Transverse colon (tissue), 4 donors: ENCODE measurements at places on chromosomes 16 and 17.

DNA sequence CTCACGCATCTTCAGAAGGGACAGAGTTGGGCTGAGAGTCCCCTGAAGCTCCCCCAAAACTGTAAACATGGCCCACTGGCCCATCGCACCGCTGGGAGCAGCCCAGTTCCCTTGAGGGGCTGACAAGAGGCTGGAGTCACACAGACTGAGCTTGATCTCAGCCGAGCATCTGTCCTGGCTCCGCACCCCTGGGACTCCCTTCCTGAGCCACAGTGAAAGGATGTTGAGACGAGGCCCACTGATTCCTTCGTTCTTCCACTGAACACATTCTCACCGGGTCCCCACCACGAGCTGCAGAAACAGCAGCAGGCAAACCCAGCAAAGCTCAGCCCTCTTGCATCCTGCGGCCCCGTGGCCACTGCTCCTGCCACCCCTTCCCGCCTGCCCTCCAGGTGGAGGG lies 145.9 kb upstream of the CIBAR2 start:
- H3K27ac ChIP-seq, result no peak overlapping the region
- peaks cover 4% of the 10 kb centered on the region for H3K27me3 ChIP-seq
- no peaks in the 10 kb centered on the region for H3K4me1 ChIP-seq
- H3K4me3 ChIP-seq, result no peak overlapping the region
- no peaks in the 10 kb centered on the region for H3K36me3 ChIP-seq

- no peak for DNase-seq
- no peaks in the 10 kb centered on the region for H3K4me1 ChIP-seq
- no peak overlapping the region for H3K4me3 ChIP-seq
- H3K27ac ChIP-seq, result no peak overlapping the region
- H3K27me3 ChIP-seq, result no peaks in the 10 kb centered on the region
Measured at GRCh38 chr16:3472878-3473595, 22.3 kb downstream of the C16orf90 start.

- no peak overlapping the region for H3K4me3 ChIP-seq
- no peaks in the 10 kb centered on the region for H3K4me1 ChIP-seq
- H3K27ac ChIP-seq, result no peak overlapping the region
- H3K27me3 ChIP-seq, result peaks cover 18% of the 10 kb centered on the region
- no peaks in the 10 kb centered on the region for H3K36me3 ChIP-seq
- no peak for DNase-seq
Measured at GRCh38 chr16:57834936-57835335, 32.6 kb upstream of the KIFC3 start.

GRCh38 chr16:48507886-48508285 lies 102.1 kb downstream of the N4BP1 start:
- DNase-seq, result no peak
- no peaks in the 10 kb centered on the region for H3K36me3 ChIP-seq
- no peak overlapping the region for H3K4me3 ChIP-seq

GRCh38 chr16:68486502-68487202 lies 38.3 kb upstream of the SMPD3 start:
- H3K27ac ChIP-seq, result peak overlapping the region; percentile 39
- H3K27me3 ChIP-seq, result no peaks in the 10 kb centered on the region
- no peaks in the 10 kb centered on the region for H3K36me3 ChIP-seq
- DNase-seq, result peak; percentile 49
- H3K4me1 ChIP-seq, result peaks cover 24% of the 10 kb centered on the region
- no peak overlapping the region for H3K4me3 ChIP-seq

DNA sequence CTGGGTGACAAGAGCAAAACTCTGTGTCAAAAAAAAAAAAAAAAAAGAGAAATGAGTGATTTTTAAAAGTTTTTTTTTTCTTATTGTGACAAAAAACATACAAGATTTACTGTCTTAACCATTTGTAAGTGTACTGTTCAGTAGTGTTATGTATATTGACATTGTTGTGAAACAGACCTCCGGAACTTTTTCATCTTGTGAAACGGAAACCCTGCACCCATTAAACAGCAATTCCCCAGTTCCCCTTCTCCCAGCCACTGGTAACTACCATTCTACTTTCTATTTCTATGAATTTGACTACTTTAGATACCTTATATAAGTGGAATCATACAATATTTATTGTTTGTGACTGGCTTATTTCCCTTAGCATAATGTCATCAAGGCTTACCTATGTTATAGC lies 18.7 kb downstream of the DUS2 start:
- no peaks in the 10 kb centered on the region for H3K36me3 ChIP-seq
- no peak overlapping the region for H3K27ac ChIP-seq
- H3K4me1 ChIP-seq, result no peaks in the 10 kb centered on the region
- DNase-seq, result no peak

- H3K4me1 ChIP-seq, result peaks cover 11% of the 10 kb centered on the region
- H3K36me3 ChIP-seq, result peaks cover 7% of the 10 kb centered on the region
- H3K4me3 ChIP-seq, result peak within 1 kb of the TSS; percentile 66
Measured at GRCh38 chr16:67150833-67151396, at the start of gene B3GNT9. Gene B3GNT9, minus strand, starts transcription at chr16:67150998. Its CDS starts 513 bp downstream, at chr16:67150485.

DNA sequence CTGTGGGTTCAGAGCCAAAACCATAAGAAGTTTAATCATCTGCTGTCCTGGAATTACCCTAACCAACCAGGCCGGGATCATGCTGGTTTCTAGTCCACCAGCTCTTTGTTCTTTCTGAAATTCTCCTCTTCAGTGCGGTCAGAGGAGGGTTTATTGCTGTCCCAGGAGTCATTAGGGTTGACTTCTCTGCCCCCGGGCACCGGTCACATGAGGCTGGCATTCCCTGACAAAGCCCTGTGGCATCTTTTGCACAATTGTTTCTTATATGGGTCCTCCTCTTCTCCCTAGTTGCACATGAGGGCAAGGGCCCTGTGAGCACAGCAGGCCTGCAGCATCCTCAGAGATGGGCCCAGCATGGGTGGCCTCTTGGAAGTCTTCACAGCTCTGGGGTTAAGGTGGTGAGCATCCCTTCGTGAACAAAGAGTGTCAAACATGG lies 243.9 kb downstream of the IRF8 start:
- H3K27me3 ChIP-seq, result no peaks in the 10 kb centered on the region
- H3K4me1 ChIP-seq, result no peaks in the 10 kb centered on the region
- no peak overlapping the region for H3K27ac ChIP-seq

GRCh38 chr16:72428681-72429376 lies 256.9 kb upstream of the PMFBP1 start:
- no peaks in the 10 kb centered on the region for H3K4me1 ChIP-seq
- H3K27ac ChIP-seq, result no peak overlapping the region
- H3K4me3 ChIP-seq, result no peak overlapping the region

GRCh38 chr17:2191785-2192184 lies 111.8 kb downstream of the SMG6 start:
- no peaks in the 10 kb centered on the region for H3K27me3 ChIP-seq
- H3K4me1 ChIP-seq, result peaks cover 23% of the 10 kb centered on the region
- H3K27ac ChIP-seq, result peak overlapping the region; percentile 33
- H3K36me3 ChIP-seq, result peaks cover 9% of the 10 kb centered on the region
- H3K4me3 ChIP-seq, result no peak overlapping the region

- no peak for DNase-seq
- H3K4me1 ChIP-seq, result no peaks in the 10 kb centered on the region
- no peaks in the 10 kb centered on the region for H3K27me3 ChIP-seq
- H3K36me3 ChIP-seq, result no peaks in the 10 kb centered on the region
- H3K4me3 ChIP-seq, result no peak overlapping the region
Measured at GRCh38 chr16:21638573-21638975, 13.8 kb downstream of the IGSF6 start.

DNA sequence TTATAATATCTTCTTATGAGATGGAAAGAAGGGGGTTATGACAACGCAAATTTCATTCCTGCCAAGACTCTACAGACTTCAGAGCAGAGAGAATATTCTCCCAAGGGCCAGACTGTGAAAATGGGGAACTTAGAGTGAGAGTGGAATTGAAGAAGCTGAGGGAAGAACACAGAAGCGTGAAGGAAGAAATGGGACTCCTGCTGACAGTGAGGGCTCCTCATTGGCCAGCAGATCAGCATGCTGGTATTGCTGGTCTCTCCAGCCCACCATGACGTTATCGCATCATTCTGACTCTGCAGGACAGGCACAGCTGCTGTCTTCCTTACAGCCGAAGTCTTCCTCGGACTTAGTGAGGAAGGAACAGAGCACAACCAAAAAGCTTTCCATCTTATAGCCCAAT lies 24.3 kb downstream of the CCL4 start:
- H3K36me3 ChIP-seq, result no peaks in the 10 kb centered on the region
- H3K4me1 ChIP-seq, result peaks cover 16% of the 10 kb centered on the region
- H3K27ac ChIP-seq, result peak overlapping the region; percentile 71
- DNase-seq, result no peak
- H3K27me3 ChIP-seq, result no peaks in the 10 kb centered on the region
- no peak overlapping the region for H3K4me3 ChIP-seq

DNA sequence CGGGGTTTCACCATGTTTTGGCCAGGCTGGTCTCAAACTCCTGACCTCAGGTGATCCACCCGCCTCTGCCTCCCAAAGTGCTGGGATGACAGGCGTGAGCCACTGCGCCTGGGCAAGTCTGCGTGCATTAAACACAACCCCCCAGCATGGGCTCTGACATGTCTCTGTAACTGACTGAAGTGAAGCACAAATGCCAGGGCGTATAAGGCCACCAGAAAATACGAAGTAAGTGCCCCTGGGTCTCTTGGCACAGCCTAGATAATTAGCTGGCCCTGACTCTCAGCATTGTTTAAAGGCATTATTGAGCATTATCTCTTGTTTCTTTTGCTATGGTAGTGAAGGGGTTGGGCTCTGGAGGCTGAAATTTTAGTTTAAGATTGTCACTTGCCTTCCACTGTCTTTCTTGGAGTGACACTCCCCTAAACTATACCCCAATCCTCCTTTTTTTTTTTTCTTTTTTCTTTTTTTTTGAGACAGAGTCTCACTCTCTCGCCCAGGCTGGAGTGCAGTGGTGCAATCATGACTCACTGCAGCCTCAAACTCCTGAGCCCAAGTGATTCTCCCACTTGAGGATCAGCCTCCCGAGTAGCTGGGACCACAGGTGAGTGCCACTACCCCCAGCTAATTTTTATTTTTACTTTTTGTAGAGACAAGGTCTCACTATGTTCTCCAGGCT lies 8.2 kb upstream of the SEC14L1 start:
- no peaks in the 10 kb centered on the region for H3K27me3 ChIP-seq
- H3K27ac ChIP-seq, result no peak overlapping the region
- no peak for DNase-seq
- H3K4me3 ChIP-seq, result no peak overlapping the region

GRCh38 chr16:20614186-20615141 lies 38.3 kb upstream of the ACSM2B start:
- DNase-seq, result no peak
- H3K36me3 ChIP-seq, result no peaks in the 10 kb centered on the region
- H3K27me3 ChIP-seq, result no peaks in the 10 kb centered on the region
- H3K27ac ChIP-seq, result no peak overlapping the region
- no peaks in the 10 kb centered on the region for H3K4me1 ChIP-seq

- H3K27me3 ChIP-seq, result no peaks in the 10 kb centered on the region
Measured at GRCh38 chr16:11291091-11291703, 10.1 kb upstream of the PRM1 start.

DNA sequence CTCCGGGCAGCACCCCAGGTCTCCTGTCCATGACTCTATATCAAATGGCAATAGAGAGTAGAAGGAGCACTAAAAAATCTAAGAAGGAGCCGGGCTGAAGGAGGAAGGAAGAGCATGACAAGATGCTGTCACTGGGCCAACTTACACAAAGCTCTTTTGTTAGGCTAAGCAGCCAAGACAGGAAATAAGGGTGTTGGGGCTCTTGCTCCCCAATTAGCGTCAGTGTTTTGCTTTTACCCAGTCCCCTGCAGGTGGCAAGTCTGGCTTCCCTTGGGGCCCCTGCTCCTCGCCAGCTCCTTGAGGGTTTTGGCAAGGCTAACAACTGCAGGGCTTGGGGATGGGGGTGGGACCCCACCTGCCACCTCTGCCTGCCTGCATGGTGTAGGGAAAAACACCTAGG lies 120.5 kb downstream of the CCT6B start:
- no peaks in the 10 kb centered on the region for H3K4me1 ChIP-seq
- H3K27me3 ChIP-seq, result no peaks in the 10 kb centered on the region
- DNase-seq, result no peak
- H3K27ac ChIP-seq, result no peak overlapping the region
- H3K36me3 ChIP-seq, result no peaks in the 10 kb centered on the region
- no peak overlapping the region for H3K4me3 ChIP-seq

DNA sequence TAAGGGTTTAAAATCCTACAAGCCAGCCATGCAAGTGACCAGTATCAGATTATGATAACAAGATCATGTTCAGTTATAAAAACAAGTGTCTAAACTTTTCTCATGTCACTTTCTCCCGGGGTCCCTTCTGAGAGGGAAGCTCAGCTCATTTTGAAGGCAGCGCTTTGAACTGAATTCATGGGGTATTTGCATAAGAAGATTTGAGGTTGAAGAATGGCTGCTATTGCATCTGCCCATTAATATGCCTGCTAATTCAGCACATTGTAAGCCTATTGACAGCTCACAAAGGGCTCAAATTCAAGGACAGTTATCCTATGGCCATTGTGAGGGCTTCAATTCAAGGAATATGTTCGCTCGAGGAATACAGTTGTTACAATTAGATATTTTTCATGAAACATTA lies 290.2 kb upstream of the IRX3 start:
- no peak overlapping the region for H3K27ac ChIP-seq
- no peak for DNase-seq
- H3K4me3 ChIP-seq, result no peak overlapping the region

DNA sequence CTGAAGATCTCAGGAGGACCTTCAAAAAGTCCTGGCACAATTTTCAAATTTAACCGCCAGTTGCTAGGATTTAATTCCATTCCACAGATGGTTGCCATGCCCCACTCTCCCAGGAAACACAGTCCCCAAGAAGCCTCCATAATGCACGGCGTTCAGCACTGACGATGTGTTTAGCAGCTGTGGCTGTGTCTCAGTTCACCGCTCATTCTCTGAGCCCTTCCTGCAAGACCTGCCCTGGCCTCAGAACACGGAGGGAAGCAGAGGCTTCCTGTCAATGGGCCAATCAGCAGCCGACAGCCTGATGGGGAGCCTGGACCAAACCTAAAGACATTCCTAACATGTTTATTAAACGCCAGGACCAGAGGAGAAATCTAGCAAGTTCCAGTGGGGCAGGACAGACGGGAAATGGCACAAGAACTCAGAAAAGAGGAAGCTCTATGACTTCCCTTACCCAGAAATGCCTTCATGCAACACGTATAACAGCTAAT lies 4.9 kb downstream of the MYLK3 start:
- no peak for DNase-seq
- H3K27ac ChIP-seq, result no peak overlapping the region
- H3K27me3 ChIP-seq, result no peaks in the 10 kb centered on the region
- H3K4me3 ChIP-seq, result no peak overlapping the region
- no peaks in the 10 kb centered on the region for H3K36me3 ChIP-seq

- H3K27ac ChIP-seq, result peak overlapping the region; percentile 47
- H3K4me1 ChIP-seq, result peaks cover 5% of the 10 kb centered on the region
- H3K27me3 ChIP-seq, result no peaks in the 10 kb centered on the region
- no peaks in the 10 kb centered on the region for H3K36me3 ChIP-seq
- no peak overlapping the region for H3K4me3 ChIP-seq
- DNase-seq, result peak; percentile 65
Measured at GRCh38 chr16:85151603-85152413, 39.5 kb upstream of the CIBAR2 start.
